Stimulated activated CD4-positive, alpha-beta T cell treated with anti-CD3 and anti-CD28 coated beads, Interleukin-1b, Interleukin-23, amount 100 ng/mL, for 1 hour (primary cell): ENCODE measurements at places on chromosomes 2 and 18.

DNA sequence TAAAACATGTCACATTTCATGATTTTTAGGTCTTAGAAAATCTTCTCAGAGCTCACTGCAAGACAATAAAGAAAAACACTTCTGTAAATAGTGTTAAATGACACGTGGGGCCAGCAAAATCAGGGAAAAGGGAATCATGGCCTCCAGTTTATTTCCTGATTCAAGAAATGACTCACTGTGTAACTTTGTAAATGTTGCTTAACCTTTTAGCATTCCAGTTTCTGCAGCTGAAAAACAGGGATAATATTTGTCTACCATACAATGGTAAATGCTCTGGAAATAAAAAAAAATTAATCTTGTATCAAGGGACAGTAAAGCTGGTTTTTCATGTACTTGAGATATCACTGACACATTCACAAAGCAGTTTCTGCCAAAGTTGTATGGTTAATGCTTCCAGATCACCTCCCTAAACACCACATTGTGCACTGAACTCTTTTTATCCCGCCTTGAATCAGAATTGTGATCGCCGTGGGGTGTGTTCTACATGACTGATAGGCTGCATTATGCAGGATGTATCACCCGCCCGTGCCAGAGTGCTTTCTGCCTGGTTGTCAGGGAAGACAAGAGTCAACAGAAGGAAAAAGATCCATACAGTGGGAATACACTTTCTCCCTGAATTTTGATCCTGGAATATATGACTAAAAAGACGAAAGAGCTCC lies 238.8 kb downstream of the IKZF2 start:
- DNase-seq, result no peak

DNA sequence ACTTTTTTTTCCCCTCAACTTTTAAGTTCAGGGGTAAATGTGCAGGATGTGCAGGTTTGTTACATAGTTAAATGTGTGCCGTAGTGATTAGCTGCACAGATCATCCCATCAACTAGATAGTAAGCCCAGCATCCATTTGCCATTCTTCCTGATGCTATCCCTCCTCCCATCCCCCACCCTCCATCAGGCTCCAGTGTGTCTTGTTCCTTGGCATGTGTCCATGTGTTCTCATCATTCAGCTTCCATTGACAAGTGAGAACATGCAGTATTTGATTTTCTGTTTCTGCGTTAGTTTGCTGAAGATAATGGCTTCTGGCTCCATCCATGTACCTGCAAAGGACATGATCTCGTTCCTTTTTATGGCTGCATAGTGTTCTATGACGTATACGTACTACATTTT lies 47.2 kb upstream of the STON1 start:
- DNase-seq, result no peak

DNA sequence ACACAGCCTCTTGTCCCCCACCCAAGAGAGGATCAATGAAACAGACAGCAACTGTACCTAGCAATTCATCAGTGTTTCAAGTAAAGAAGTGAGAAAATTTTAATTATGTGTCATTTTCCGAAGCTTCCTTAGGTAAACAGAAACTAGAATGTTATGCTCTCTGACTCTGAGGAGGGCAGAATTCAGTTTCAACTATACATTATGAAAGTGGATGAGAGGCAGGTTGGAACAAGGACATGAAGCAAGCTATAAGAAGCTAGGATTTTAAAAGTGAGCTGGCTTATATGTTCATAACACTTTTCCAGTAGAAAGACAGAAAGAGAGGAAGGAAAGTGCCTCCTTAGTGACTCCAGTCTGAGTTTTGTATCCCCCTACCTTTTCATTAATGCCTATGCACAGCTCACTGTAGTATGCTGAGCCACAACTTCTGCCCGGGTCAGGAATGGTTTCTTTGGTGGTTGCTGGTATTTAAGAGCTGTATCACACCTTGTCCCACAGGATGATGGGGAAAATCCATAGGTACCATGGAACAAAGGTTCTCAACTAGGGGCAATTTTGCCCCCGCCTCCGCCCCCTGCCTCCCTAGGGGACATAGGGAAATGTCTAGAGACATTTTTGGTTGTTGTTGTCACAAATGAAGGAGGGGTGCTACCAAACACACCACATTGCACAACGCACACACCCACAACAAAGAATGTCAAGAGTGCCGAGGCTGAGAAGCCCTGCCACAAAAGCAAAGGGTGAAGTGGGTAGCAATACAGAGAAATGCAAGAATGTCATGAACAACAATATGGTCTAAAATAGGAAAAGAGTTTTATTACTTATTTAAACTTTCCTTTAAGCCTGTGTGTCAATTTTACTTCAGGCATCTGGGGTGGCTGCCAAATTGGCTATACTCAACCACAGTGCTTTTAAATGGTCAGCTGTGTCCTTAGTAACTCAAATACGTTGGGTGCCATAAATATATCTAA lies 161.0 kb upstream of the ZFP36L2 start:
- DNase-seq, result no peak

DNA sequence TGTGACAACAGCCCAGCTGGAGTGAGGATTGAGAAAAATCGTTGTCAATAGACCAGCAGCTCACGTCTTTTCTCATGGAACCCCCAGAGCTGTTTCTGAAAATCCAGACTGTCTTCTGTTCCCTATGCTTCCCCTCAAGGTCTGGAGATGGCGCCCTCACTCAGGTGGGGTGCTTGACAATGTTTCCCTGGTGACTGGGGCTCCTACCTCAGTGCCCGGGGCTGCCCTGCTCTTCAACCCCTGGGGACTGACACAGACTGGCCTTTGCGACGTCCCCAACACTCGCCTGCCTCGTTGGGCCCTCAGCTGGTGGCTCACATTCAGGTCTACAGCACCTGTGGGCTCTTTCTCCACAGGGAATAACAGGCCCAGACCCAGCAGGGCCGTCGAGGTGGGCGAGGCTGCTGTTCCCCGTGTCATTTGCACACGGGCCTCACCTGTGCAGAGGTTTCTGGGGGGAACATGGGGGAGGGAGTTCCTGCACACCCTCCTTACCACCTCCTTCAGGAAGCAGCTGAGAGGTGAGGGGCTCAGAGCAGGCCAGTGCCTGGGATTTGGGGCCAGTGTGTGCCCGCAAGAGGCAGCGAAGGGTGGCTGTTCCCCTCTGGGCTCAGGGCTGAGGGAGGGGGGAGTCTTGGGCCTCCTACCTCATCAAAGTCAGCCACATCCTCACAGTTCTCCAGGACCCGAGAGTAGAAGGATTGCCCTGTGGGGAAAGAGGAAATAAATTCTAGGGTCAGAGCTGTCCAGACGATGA lies 59.3 kb upstream of the OTOF start:
- no peak for DNase-seq

GRCh38 chr2:99106913-99107312 lies 34.6 kb upstream of the C2orf15 start:
- no peak for DNase-seq

GRCh38 chr2:211344289-211344688 lies 787.9 kb downstream of the CPS1 start:
- no peak for DNase-seq

DNA sequence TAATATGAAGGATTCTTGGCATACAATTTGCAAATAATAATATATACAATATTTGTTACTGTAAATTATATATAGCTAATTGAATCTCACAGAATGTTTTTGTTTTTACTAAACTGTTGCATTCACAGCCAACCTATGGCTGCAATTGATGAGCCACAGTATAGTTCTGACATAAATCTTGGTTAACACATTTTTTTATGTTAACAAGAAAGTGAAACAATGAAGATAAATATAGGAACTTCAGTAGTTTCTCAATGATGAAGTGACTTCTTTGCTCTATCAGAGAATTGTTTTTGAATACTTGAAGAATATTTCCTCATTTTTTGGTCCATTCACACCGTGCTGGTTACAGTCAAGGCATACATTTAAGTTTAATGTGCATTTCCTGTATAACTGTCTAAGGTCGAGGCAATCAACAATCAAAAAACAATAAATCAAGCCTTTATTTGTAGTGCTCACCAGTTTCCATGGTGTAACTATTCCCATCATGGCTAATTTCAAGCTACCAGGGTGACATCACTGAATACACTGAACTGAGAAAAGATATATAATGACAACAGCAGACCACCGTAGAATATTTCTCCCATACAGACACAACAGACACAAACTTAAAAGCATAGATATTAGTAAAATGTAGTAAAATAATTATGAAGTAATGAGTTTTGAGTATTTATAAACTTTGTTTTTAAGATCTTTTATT lies 12.9 kb upstream of the ETAA1 start:
- DNase-seq, result no peak

DNA sequence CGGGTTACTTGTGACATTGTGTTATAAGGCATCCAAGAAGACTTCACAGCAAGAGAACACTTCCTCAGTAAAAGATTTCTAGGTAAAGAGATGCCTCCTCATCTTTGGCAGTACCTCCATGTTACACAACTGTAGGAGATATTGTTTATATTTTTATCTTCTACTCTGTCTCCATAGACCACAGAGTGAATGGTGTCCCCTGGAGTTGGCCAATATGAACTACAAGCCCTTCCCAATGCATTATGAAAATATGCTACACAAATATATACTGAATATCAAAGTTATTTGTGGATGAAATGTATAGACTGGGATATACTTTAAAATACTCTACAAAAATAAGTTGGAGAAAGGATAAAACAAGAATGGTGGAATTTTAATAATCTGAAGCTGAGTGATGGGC lies 46.7 kb downstream of the MBOAT2 start:
- DNase-seq, result no peak

DNA sequence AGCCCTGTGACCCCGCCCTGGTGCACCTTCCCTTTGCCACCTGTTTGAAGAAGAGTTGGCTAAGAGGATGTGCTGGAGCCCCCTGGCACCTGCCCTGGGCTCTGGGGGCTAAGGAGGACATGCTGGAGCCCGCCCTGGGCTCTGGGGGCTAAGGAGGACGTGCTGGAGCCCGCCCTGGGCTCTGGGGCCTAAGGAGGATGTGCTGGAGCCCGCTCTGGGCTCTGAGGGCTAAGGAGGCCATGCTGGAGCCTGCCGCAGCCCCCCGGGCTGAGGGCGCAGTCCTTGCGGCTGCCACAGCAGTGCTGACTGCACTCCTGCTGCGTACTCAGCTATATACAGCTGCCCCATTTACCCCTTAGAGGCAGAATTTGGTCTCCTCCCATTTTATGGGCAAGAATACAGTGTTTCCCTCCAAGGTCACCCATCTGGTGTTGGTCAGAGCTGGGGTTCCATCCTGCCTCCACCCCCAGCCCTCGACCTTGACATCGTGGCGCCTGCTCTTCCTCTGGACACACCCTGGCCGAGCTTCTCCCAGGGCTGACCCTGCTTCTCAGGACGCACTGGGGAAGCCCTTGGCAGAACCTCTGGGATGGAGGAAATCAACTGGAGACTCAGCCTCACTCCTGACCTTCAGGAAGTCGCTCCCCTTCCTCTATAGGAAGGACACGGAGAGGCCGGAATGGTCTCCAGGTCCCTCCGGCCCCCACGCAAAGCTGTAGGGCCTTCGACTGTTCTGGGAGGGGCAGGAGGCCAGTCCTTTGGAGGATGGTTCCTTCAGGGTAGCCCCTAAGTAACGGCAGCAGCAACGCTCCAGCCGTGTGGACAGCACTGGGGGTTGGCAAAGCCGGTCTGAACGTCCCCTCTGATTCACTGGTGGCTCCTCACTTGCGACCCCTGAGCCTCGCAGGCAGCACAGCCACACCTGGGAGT lies 65.0 kb upstream of the HPCAL1 start:
- DNase-seq, result no peak

- no peak for DNase-seq
These were observed 43.7 kb upstream of the TMEM163 start for GRCh38 chr2:134762508-134762907.

GRCh38 chr18:62264984-62265383 lies 60.1 kb upstream of the TNFRSF11A start:
- DNase-seq, result no peak

- no peak for DNase-seq
These were observed 571.1 kb upstream of the SOX11 start for GRCh38 chr2:5121121-5121520.

DNA sequence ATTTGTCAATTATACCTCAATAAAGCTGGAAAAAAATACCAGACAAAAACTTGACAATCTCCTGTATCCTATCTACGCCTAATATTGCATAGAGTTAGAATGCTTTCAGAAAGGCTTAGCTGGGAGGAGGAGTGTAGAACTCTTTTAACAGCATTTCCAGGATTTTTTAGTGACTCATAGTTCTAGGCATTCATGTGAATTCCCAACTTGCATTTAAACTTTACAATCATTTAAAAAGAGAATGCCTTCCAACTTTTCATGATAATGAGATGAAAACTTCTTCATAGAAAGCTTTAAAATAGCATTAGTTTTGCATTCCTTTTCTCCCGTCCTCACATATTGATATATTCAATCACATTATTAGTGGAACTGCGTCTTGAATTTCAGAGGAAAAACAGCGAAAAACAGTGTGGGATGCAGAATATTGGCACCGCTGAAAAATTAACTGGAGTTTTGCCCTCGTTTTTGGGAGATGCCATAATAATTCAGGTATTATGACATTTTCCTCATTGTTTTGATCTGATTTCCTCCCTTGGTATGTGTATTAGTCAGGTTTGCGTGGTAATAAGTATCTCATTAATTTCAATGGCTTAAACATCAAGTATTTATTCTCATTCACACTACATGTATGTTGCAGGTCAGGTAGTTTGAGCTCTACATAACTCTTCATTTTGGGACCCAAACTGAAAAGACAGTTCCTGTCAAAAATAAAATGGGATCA lies 293.2 kb upstream of the FIGN start:
- DNase-seq, result no peak

DNA sequence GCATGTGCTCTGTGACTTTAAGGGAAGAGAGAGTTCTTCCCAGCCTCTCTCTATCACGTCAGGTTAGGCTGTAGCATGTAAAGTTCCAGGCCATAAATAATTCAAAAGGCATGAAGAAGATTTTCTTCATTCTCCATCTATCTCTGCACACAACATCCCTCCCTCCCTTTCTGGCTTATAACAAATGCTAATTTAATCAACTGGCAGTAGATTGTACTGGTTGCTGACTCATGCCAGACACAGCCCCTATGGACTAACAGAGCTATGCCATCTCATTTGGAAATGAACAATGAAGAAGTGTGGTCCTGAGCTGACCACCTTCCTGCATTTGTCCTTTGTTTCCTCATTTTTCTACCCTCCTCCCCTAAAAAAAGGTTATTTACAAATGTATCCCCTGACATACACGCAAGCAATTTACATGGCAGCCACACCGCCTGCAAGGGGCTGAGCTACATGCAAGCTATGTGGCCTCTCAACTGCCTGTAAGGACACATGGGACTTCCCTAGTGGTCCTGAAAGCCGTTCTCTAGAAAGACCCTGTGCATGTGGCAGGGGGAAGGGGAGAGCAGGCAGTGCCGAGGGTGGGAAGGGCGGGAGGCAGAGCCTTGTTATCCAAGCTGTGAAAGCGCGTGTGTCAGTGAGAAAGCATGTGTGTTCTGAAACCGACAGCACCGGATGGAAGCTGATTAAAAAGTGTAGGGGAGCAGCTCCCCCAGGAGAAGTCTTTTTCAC lies 90.9 kb upstream of the KLF7 start:
- no peak for DNase-seq
